ENCODE measurements at places on chromosomes 2 and 18. TPM values are rescaled to one million over a fixed set of nuclear protein-coding genes. Genes with fewer than 3 reads are reported as not detected.

Gene DSG4
- total RNA-seq, result not detected

Gene VWA3B
- not detected for total RNA-seq

Gene FAM237A
- not detected for total RNA-seq

Gene TAF1B
- 11.4 TPM for total RNA-seq

Gene CARF
- 6.7 TPM for total RNA-seq

Gene RAB6C
- total RNA-seq, result not detected

Gene NABP1
- total RNA-seq, result 39.9 TPM

Gene BOK
- total RNA-seq, result 20.7 TPM

Gene CNGA3
- total RNA-seq, result not detected

Gene PLEK
- total RNA-seq, result 4.5 TPM

Gene LOXHD1
- not detected for total RNA-seq

Gene DSC3
- total RNA-seq, result 0.11 TPM

Gene NETO1
- not detected for total RNA-seq

GRCh38 chr2:227052879-227053278 lies 111.1 kb downstream of the COL4A4 start:
- no peaks in the 10 kb centered on the region for H3K4me1 ChIP-seq
- H3K27me3 ChIP-seq, result no peaks in the 10 kb centered on the region
- no peak overlapping the region for H3K27ac ChIP-seq
- H3K36me3 ChIP-seq, result peaks cover 22% of the 10 kb centered on the region
- no peak for DNase-seq

DNA sequence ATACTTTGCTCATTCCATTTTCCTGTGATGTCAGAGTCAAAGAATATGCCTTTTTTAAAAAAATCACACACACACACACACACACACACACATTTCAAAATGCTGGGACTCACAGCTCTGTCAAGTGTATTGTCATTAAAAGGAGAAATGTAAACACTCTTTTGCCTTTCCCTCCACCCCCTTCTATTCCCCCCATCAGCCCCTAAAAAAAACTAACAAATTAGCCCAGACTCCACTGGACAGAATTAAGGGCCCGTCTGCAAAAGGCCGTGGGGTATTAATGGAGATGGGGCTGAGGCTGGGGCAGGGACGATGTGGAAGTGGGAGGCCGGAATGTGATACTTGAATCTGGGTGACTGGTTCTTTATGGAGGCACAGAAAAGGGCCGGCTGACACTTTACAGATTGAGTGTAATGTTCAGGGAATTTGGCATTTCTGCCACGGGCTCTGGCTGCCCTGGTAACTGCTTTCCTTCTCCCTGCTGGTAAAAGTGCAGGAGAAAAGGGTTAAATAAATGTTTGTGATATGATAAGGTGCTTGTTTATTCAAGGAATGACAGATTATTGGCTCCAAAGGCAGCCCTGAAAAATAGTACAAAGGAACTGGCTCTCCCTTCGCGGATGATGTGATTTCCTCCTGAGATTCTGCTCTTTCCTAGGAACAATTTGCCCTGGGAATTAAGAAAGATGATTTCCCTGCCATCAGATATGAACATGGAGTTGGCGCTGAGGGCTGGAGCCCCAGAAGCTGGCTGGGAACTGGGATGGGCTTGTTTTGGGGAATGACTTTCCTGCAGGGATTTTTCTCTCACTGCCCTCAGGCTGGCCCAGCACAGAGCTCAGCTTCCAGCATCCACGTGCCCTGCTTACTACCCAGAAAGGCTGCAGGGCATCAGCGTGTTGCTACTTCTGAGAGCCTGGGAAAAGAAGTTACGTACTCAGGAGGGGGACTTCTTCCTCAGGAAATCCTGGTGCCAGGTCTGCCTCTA lies 52.8 kb upstream of the CTAGE1 start:
- H3K36me3 ChIP-seq, result no peaks in the 10 kb centered on the region
- H3K4me1 ChIP-seq, result peaks cover 29% of the 10 kb centered on the region
- DNase-seq, result peak; percentile 35
- no peaks in the 10 kb centered on the region for H3K27me3 ChIP-seq
- H3K4me3 ChIP-seq, result no peak overlapping the region

- no peak for DNase-seq
- no peaks in the 10 kb centered on the region for H3K4me1 ChIP-seq
- no peak overlapping the region for H3K4me3 ChIP-seq
- no peak overlapping the region for H3K27ac ChIP-seq
- no peaks in the 10 kb centered on the region for H3K36me3 ChIP-seq
- no peaks in the 10 kb centered on the region for H3K27me3 ChIP-seq
Measured at GRCh38 chr2:65662654-65663432, 230.4 kb upstream of the SPRED2 start.

DNA sequence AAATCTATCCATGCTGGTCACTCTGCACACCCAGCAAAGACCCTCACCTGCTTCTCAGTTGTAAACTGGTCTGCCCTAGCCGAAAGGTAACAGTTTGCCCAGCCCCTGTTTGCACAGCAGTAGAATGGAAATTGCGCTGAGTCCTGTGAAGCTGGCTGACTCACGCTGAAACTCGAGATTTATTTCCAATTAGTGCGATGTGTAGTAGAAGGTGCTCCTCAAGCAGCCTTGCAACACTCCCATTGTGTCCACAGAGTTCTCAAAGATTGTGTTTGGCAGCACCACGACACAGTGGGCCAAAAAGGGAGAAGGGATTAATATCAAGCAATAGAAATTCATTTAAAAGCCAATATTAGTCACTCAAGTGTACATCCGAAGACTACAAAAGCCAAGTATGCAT lies 21.7 kb upstream of the APCDD1 start:
- H3K27ac ChIP-seq, result no peak overlapping the region
- H3K36me3 ChIP-seq, result no peaks in the 10 kb centered on the region
- DNase-seq, result no peak
- H3K27me3 ChIP-seq, result no peaks in the 10 kb centered on the region
- H3K4me1 ChIP-seq, result no peaks in the 10 kb centered on the region

GRCh38 chr2:8258406-8258805 lies 423.4 kb upstream of the ID2 start:
- H3K27me3 ChIP-seq, result no peaks in the 10 kb centered on the region
- no peak overlapping the region for H3K27ac ChIP-seq
- no peak overlapping the region for H3K4me3 ChIP-seq
- no peaks in the 10 kb centered on the region for H3K4me1 ChIP-seq
- DNase-seq, result no peak

- no peaks in the 10 kb centered on the region for H3K27me3 ChIP-seq
- no peak for DNase-seq
- H3K36me3 ChIP-seq, result no peaks in the 10 kb centered on the region
- H3K27ac ChIP-seq, result peak overlapping the region; percentile 45
- peaks cover 25% of the 10 kb centered on the region for H3K4me1 ChIP-seq
Measured at GRCh38 chr2:46747297-46747818, 168.2 kb downstream of the MCFD2 start.

DNA sequence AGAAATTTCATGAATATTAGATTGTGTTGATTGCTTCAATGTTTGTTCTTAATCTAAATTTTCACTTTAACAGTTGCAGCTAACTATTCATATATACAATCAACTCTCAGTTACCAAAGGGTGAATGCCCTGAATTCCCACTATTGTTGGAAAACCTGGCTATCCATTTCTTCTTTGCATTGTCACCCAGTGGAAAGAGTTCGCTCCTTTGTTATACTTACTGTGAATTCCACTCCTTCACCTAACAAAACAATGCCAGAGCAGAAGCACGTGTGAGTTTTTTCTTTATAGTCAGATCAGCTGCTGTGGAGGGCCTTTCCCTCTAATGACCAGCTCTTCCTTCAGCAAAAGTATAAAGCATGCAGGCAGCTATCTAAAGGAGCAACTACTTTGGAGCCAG lies 409.2 kb upstream of the NRP2 start:
- no peak for DNase-seq
- no peak overlapping the region for H3K4me3 ChIP-seq
- no peak overlapping the region for H3K27ac ChIP-seq

DNA sequence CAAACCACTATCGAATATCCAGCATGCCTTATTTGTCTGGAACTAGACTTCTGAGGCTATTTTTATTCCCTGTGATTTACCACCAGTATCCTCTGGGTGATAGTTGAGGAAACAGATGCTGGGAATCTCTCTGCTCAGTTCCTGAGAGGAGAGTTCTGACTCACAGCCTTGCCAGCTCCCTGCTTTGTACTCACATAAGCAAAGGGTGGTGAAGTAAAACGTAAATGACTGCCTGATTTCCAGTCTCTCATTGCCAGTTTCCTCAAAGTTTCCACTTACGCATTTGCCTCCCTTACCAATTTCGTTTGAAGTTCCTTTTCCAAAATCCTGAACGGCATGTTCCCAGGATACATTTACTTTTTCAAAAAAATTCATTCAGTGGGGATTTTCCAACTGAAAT lies 69.2 kb upstream of the HNRNPA3 start:
- no peaks in the 10 kb centered on the region for H3K36me3 ChIP-seq
- H3K27ac ChIP-seq, result no peak overlapping the region
- no peaks in the 10 kb centered on the region for H3K4me1 ChIP-seq

GRCh38 chr2:236955521-236956030 lies 130.1 kb upstream of the COPS8 start:
- no peak overlapping the region for H3K27ac ChIP-seq
- H3K4me3 ChIP-seq, result no peak overlapping the region
- no peaks in the 10 kb centered on the region for H3K27me3 ChIP-seq
- H3K4me1 ChIP-seq, result peaks cover 9% of the 10 kb centered on the region
- no peaks in the 10 kb centered on the region for H3K36me3 ChIP-seq

DNA sequence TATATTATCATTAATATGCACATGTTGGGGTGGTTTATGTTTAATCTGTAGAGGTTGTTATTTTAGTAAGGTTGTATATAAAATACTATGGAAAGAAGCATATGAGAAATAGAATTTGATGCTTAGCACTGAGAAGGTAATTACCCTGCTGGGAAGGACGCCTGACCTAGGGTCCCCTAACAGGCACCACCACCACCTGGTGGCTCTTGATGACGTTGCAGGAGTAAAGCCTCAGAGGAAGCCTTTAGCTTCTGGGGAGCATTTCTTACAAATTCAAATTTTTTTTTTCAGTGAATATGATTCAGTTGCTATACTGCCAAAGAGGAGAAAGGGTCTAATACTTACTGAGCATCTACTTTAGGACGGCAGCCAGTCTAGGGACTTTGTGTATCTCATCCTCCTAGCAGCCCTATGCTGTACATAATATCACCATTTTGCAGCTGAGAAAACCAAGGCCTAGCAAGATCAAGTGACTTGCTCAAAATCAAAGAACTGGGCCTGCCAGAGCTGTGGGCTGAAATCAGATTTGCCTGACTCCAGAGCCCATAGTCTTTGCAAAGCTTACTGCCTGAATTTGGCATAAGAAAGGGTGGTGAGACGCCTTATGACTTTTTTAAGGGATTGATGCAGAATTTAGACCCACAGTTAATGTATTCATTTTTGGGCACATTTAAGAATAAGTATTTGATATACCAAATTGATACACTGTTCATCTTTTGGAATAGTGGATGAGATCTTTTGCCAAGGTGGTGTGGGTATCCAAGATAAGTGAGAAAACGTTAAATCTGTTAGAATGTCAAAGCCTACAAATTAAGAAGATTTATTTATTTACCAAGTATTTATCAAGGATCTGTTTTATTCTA lies 78.8 kb upstream of the GAREM1 start:
- no peak overlapping the region for H3K4me3 ChIP-seq
- no peaks in the 10 kb centered on the region for H3K36me3 ChIP-seq
- peak; percentile 69 for DNase-seq
- no peaks in the 10 kb centered on the region for H3K27me3 ChIP-seq
- no peak overlapping the region for H3K27ac ChIP-seq
- no peaks in the 10 kb centered on the region for H3K4me1 ChIP-seq

DNA sequence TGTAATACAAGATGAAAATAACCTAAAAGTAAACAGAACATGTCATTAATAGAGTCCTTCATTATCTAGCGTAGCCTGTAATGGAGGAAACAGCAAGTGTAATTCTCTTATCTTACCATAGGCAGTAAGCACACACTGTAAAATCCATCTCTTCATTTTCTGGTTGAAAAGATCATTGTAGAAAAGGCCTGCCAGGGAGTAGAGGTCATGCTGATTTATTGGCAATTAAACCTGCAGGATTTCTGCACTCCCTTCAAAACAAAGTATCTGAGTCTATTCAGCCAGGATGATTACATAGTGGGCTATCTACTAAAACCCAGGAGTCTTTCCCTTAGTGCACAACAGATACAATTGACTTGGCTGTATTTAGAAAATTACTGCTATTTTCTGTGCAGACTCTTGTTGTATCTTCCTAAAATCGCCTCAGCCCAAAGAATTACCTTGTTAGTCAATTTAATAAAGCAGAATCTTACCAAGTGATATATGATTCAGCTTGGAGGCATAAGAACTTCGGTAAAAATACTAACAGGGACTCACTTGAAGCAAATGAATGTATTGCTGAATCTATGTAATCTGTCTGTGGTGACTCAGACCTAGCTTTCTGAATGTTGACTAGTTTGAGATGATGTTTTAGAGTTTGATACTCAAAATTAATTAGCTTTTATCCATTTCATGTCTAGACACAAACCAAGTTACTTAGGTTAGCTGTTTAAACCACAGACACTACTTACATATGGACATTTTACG lies 250.4 kb upstream of the STON1 start:
- H3K36me3 ChIP-seq, result no peaks in the 10 kb centered on the region
- H3K4me1 ChIP-seq, result no peaks in the 10 kb centered on the region
- DNase-seq, result no peak
- H3K4me3 ChIP-seq, result no peak overlapping the region

DNA sequence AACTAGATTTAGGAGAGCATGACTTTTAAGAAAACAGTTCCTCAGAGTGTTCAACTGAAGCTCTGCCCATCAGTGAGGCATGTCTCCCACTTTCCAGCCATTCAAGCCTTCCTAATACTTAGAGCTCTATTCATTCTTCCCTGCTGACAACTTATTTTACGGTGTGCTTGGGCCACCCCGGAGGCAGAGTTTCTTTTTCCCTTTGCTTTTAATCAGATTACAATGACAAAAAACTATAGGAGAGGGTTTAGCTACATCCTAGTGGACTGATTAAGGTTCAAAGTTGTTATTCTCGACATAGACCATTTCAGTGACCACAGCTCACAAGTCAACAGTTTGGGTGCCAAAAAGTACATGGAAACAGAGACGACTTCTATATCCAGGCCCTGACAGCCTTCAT lies 167.8 kb upstream of the TRIB2 start:
- no peaks in the 10 kb centered on the region for H3K36me3 ChIP-seq
- no peaks in the 10 kb centered on the region for H3K27me3 ChIP-seq
- H3K4me1 ChIP-seq, result no peaks in the 10 kb centered on the region
- H3K4me3 ChIP-seq, result no peak overlapping the region
- DNase-seq, result no peak

DNA sequence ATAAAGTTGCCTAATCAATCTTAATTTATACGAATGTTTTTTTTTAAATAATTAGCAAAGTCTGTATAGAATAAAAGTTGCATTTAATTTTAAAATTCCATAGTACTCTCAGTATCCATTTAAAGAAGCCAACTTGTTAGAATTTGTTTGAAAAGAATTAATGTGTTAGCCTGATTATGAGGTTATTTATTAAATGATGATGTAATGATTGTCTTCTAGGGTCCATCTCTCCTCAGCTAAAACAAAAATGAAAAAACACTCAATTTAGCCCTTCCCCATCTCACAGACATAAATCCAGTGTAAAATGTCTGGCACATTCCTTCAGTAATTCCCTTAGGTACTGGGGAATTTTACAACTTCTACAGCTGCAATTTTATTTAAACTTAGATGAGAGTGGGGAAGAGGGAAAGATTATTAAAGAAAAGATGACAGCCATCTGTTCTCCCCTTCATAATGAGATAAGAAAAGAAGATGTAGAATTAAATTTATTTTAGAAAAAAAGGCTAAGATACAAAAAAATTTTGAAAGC lies 68.6 kb downstream of the BARD1 start:
- H3K27me3 ChIP-seq, result no peaks in the 10 kb centered on the region
- no peak overlapping the region for H3K27ac ChIP-seq
- no peak for DNase-seq
- no peaks in the 10 kb centered on the region for H3K4me1 ChIP-seq
- no peaks in the 10 kb centered on the region for H3K36me3 ChIP-seq

GRCh38 chr2:168831662-168832061 lies 29.2 kb downstream of the NOSTRIN start:
- H3K27ac ChIP-seq, result no peak overlapping the region
- H3K27me3 ChIP-seq, result no peaks in the 10 kb centered on the region
- H3K36me3 ChIP-seq, result no peaks in the 10 kb centered on the region
- no peak for DNase-seq
- no peaks in the 10 kb centered on the region for H3K4me1 ChIP-seq

Measured in adrenal gland (tissue), 19 donors.